ENCODE measurements at places on chromosomes 1 and 21.

- peak; percentile 60 for DNase-seq
These were observed 70.1 kb downstream of the EPHB2 start for GRCh38 chr1:22780696-22781095.

- no peak for DNase-seq
These were observed 91.5 kb upstream of the GCLM start for GRCh38 chr1:94000510-94001282.

DNA sequence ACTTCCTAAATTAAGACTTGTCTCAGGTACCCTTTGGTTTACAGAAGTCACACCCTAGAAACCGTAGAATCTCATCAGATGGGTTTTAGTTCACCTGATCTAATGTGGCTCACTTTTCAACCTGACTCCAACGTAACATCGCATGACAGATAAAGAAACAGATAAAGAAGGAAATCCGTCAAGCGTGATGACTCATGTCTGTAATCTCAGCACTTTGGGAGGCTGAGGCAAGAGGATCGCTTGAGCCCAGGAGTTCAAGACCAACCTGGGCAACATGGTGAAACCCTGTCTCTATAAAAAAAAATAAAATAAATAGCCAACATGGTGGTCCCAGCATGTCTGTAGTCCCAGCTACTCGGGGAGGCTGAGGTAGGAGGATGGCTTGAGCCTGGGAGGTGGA is 97.3 kb downstream of the SPSB1 start:
- no peak for DNase-seq

DNA sequence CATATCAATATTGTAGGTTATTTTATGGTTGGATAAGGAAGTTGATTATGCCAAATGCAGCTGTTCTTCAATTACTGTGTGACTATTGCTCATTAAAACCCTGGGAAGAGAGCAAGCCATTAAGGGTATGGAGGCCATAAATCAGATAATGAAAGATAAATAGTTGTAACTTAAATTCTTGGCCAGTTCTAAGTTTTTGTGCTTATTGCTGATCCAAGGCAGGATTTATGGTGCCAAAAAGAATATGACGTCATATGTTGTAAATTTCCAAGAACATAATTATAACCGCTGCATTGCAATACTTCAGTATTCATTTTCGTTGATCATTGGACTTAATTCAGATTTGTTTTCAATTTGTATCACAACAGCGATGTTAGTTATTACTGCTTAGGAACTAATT is 211.6 kb downstream of the LRRC40 start:
- DNase-seq, result no peak

- DNase-seq, result peak; percentile 11
These were observed 20.2 kb downstream of the PROK1 start for GRCh38 chr1:110471131-110471530.

- DNase-seq, result no peak
These were observed 16.4 kb downstream of the SLC66A1 start for GRCh38 chr1:19328486-19328885.

DNA sequence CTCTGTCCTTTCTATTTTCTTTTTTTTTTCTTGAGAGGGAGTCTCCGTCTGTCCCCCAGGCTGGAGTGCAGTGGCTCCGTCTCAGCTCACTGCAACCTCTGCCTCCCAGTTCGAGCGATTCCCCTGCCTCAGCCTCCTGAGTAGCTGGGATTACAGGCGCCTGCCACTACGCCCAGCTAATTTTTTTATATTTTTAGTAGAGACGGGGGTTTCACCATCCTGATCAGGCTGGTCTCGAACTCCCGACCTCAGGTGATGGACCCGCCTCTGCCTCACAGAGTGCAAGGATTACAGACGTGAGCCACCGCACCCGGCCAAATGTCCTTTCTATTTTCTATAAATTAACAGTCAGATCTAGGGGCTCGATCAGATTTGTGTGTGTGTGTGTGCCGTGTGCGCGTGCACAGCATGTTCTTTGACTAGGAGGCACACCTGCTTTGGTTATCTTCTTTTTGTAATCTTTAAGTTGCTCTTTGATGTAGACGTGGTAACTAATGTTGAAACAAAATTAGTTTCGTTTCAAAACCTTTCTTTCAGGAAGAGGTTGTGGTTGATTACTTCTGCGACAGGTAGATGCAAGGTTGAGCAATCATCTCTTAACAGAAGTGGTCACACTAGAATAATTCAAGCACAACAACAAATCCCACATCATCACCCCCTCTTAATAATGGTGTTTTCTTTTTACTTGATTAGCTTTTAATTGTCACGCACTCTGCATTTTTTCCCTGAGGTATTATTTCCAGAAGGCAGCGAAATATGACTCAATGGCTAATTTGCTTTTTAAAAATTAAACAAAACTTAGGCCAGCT is 779 bp upstream of the DEGS1 start:
- DNase-seq, result no peak

DNA sequence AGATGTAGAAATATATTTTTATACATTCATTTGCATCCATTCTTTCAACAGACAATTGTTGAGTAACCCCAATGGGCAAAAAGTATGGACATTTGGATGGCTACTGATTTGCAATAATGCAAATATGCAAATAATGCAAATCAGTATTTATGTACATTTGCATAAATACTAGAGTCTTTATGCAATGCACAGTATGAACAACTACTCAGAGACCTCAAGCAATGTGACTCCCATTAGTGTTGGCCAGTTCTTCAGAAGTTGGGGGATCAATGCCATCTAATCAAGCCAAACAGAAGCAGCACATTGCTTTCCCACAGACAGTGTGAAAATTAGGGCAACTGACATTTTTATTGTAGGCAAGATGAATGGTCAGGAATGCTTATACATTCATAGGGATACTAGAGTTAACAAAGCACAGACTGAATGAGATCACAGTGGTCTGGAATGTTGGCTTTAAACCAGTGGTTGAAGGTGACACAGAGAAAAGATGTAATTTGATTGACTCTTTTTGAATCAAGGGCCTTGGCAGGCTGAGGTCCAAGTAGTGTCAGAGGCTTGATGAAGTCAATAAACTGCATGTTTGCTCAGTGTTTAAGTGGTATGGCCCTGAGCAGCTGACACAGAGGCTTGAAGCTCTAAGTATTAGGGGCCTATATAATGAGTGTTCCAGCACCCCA is 256.6 kb downstream of the CTH start:
- DNase-seq, result no peak

DNA sequence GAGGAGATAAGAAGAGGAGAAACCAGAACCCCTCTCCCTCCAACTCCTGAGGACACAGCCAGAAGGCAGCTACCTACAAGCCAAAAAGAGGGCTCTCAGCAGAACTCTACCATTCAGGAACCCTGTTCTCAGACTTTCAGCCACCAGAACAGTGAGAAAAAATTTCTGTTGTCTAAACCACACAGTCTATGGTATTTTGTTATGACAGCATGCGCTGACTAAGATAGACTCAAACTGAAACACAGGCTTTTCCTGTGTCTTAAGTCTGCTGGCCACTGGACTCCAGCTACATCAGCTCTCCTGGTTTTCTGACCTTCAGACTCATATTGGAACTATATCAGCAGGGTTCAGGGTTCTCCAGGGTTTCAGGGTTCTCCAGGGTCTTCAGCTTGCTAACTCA is 126.5 kb upstream of the TNFSF4 start:
- DNase-seq, result no peak

GRCh38 chr1:35568975-35569395 is 4.1 kb upstream of the TFAP2E start:
- peak; percentile 75 for DNase-seq

DNA sequence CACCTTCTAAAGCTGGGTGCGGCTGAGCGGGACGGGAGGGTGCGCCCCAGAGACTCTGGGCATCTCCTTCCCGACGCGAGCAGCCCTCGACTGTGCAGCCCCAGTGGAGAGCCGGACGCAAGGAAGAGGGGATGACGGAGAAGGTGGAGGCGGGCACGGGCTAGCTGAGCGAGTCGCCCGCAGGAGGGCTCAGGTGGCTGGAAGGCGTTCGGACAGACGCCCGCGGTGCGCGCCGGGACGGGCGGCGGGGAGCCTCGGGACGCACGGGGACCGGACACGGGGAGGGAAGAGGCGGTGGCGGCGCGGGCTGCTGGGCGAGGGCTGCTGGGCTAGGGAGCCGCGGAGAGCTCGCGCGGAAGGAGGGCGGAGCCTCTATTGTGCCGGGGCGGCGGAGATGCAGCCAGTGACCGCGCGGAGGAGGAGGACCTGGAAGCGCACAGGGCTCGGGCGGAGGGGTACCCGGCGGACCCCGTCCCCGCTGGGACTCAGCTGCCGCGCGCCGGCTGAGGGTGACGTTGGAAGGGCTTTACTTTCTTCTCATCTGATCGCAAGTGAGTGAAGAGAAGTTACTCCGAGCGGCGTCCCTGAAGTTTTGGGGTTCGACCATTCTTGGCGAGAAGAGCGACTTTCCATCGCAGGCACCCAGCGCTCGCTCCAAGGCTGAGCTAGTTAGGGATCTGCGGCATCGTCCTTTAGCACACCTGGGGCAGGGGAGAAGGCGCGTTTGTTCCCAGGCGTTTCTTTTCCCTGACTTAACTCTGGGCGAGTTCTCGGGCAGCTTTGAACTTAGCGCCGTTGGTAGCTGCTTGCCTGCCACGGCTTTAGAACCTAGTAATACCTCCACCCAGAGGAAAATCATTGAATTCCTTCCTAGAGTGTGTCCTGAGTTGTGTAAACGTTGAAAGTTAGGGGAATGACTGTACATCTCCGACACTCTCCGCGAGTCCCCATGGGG is at the start of gene OLFML2B:
Gene OLFML2B (minus strand): TSS at position 323 of the 955 bp plus-strand sequence. CDS start 439 bp downstream, outside the sequence.
- peak; percentile 60 for DNase-seq

DNA sequence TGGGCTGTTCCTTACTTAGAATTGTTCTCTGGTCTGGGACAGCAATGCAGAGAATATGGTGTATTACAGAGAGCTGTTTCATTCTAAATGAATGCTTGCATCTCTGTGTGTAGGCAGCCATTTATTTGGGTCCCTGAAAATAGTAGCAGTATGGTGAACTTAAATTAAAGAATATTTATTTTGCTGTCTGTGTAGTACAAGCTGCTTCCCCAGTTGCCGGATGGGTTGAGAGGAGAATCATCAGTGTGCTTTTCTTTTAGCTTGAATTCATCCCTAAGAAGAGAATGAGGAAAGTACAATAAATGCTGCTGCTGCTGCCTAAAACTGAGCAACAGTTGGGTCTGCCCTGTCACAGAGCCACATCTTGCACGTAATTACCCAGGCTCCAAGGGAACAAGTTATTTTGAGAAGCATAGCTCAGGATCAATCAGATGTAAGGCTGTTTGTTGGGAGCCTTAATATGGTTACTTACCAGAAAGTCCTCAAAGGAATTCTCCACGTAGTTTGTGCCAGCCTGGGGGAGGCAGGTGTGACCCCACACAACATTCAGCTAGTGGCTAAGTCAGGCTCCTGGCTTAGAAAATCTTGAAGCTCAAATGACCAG is 16.6 kb downstream of the ACTN2 start:
- no peak for DNase-seq

DNA sequence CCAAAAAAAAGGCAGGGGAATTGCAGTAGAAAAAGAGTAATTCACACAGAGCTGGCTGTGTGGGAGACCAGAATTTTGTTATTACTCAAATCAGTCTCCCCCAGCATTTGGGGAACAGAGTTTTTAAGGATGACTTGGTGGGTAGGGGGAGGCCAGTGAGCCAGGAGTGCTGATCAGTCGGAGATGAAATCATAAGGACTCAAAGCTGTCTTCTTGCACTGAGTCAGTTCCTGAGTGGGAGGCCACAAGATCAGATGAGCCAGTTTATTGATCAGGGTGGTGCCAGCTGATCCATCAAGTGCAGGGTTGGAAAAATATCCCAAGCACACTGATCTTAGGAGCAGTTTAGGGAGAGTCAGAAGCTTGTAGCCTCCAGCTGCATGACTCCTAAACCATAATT is 23.7 kb upstream of the EDARADD start:
- peak; percentile 40 for DNase-seq

DNA sequence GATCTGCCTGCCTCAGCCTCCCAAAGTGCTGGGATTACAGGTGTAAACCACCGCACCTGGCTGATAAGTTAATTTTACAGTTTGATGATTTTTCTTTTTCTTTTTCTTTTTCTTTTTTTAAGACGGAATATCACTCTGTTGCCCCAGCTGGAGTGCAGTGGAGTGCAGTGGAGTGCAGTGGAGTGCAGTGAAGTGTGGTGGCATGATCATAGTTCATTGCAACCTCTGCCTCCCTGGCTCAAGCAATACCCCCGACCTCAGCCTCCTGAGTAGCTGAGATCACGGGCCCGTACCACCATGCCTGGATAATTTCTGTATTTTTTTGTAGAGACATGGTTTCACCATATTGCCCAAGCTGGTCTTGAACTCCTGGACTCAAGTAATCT is 84.4 kb upstream of the CXADR start:
- no peak for DNase-seq

DNA sequence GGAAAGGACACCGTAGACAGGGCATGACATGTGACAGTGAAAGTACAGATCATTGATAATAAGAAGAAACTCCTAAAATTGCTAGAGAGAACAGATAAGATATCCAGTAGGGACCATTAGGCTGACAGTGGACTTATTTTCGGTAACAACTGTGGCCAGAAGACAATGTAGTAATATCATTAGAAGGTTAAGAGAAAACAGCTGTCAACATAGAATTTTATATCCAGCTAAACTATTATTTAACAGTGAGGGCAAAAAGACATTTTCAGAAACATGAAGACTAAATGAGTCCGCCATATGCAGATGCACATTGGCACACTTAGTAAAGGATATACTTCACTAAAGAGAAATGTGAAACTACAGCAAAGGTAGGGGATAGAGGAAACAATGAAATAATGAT is 95.4 kb upstream of the GUCA2B start:
- no peak for DNase-seq

DNA sequence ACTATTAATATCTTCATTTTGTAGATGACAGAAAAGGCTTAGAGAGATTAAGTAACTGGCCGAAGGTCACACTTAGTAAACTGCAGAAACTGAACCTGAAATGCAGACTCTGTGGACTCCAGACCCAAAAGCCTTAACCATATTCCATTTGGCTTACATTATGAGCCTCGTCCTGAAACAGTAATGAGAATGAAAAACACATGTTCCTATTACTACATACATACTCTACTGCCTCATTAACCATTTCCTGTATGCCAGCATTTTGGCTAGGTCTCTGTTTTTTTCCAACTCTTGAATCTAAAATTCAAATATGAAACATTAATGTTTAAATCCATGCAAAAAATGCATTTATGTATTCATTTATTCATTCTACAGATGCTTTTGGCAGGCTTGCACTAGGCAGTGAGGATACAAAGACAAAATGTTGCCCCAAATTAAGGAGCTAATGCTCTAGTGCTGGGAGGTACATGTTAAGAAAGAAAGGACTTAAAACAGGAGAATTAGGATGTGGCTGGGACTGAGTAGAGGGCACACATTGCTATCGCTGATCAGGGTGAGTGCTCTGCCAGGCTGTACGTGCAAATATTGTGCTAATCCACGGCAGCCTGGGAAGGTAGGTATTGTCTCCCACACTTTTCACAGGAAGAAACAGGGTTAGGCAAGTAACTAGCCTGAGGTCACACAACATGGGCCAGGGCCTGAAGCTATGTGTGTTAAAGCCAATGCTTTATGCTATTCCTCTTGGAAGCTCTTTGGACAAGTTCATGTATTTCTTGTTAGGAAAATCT is 14.0 kb downstream of the DEGS1 start:
- no peak for DNase-seq

GRCh38 chr1:17307946-17308345 is at the start of gene PADI4:
TSS of gene PADI4 (plus strand) at chr1:17308197. CDS start at chr1:17308223, 26 bp downstream.
- no peak for DNase-seq
